ENCODE measurements at places on chromosomes 12 and 14.

DNA sequence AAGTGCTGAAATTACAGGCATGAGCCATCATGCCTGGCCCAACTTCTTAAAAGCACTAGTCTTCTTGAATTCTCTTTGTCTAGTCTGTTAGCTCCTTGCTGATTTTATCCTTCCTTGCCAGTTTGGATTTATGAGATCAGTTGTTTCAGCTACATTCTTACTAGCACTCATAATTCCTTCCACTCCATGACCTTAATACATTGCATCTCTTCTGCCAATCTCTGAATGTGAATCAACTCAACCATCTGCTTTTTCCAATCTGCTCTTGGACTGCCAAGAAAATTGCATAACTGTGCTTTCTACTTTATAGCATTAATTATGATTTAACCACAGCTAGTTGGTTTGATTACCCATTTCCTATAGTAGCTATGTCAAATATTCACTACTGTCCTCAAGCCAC lies 14.9 kb upstream of the HEATR5A start:
- DNase-seq: no peak

DNA sequence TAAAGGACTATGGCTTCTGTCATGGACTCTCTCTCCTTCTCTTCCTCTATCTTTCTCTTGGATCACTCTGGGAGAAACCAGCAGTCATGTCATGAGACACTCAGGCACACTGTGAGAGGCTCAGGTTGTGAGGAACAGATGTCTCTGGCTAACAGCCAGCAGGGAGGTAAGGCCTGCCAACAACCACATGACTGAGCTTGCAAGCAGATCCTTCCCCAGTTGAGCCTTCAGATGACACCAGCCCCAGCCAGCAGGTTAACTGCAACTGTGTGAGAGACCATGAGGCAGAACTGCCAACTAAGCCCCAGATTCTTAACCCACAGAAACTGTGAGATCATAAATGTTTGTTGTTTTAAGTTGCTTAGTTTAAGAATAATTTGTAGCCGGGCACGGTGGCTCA lies 90.6 kb downstream of the VCPKMT start:
- no peak for DNase-seq

GRCh38 chr12:79934281-79935020 lies 446 bp downstream of the PPP1R12A start:
- peak; percentile 18 for DNase-seq

- no peak for DNase-seq
Observed at GRCh38 chr12:32285489-32285888, 113.9 kb upstream of the FGD4 start.

GRCh38 chr12:47311568-47311967 lies 231.8 kb upstream of the AMIGO2 start:
- DNase-seq: no peak

GRCh38 chr12:102776041-102776440 lies 141.0 kb downstream of the PAH start:
- no peak for DNase-seq

DNA sequence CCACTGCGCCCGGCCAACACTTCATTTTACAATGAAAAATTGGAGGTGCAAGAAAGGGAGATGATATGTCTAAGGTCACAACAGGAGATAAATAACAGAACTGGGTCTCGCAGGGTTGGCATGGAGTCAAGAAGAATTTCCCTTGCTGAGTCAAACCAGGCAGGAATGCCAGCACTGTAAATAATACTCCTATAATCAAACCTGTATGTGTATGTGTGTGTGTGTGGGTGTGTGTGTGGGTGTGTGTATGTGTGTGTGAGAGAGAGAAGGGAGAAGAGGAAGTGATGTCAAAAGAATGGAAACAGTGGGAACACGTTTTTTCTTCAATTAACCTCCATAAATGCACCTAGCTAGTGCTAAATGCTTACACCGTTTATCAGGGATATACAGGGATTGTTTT lies 70.4 kb downstream of the TMEM116 start:
- peak; percentile 9 for DNase-seq

- no peak for DNase-seq
Observed at GRCh38 chr12:132218915-132219314, 74.7 kb downstream of the NOC4L start.

GRCh38 chr12:6951551-6952120 lies 480 bp downstream of the PTPN6 start:
- DNase-seq: no peak
